Breast epithelium (tissue), 4 donors: ENCODE measurements at places on chromosomes 6 and 20.
A peak's percentile ranks its signal among the peaks of the same experiment; 100 is the strongest.

DNA sequence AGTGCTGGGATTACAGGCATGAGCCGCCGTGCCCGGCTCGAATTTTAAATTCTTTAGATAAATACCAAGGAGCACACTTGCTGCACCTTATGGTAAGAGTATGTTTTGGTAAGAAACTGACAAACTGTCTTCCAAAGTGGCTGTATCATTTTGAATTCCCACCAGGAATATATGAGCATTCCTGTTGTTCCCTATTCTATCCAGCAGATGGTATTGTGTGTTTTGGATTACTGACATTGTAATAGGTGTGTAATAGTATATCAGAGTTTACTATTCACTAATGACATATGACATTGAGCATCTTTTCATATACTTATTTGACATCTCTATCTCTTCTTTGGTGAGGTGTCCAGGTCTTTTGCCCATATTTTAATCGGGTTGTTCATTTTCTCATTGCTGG, 40.5 kb downstream of the TGM6 start:
- no peaks in the 10 kb centered on the region for H3K4me1 ChIP-seq
- H3K27me3 ChIP-seq = no peaks in the 10 kb centered on the region
- no peak for DNase-seq
- no peak overlapping the region for H3K27ac ChIP-seq
- H3K4me3 ChIP-seq = no peak overlapping the region

DNA sequence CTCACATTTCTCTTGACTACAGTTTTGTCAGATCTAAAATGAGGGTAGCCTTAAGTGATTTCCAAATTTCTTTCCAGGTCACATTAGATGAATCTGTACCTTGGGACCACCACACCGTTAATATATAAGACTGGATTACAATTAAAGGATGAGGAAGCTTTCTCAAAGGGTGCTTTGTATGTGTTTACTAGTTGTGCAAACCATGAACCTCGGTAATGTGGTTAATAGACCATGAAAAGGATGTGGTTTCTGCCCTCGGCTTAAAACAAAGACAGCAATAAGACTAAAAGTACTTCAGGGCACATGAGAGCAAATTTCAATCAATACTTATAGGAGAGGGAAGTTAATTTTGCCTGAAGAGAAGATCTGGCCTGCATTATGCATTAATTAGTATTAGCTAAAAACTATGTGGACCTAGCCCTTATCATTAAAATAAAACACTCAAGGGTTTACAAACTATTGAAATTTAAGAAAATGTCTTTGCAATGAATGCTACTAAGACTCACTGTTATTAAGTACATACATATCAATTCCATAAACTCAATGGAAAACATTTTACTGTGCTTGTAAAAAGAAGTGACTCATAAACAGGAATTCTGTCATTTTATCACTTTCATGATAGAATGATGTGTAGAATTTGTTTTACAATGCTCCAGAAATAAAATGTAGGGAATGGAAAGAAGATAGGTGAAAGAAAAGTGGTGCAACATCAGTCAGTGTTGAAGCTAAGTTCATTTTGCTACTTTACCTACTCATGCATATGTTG, 936 bp upstream of the TMX4 start:
- H3K27ac ChIP-seq = peak overlapping the region; percentile 97
- peak overlapping the region; percentile 71 for H3K4me3 ChIP-seq
- DNase-seq = no peak
- no peaks in the 10 kb centered on the region for H3K27me3 ChIP-seq

DNA sequence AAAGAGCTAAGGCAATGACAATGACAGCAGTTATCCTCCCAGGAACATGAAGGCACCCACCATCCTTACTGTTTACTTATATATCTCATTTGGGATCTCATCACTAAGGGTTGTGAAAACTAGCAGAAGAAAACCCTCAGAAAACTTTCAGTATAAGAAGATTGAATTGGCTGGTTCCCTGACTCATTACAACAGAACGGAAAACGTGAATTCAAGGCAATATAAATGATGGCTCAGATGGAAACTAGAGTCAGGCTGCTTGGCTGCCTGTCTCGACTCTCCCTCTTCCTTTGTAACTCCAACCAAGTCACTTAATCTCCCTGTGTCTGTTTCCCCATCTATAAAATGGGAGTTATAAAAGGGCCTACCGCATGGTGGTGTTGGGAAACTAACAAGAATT, 387.1 kb upstream of the JARID2 start:
- DNase-seq = no peak
- no peak overlapping the region for H3K4me3 ChIP-seq
- H3K4me1 ChIP-seq = no peaks in the 10 kb centered on the region
- H3K27ac ChIP-seq = no peak overlapping the region
- H3K36me3 ChIP-seq = no peaks in the 10 kb centered on the region

- H3K36me3 ChIP-seq = no peaks in the 10 kb centered on the region
- H3K27ac ChIP-seq = peak overlapping the region; percentile 79
- H3K4me1 ChIP-seq = no peaks in the 10 kb centered on the region
- H3K4me3 ChIP-seq = no peak overlapping the region
Measured at GRCh38 chr6:17012421-17013225, 89.2 kb upstream of the STMND1 start.

- DNase-seq = no peak
- H3K27me3 ChIP-seq = no peaks in the 10 kb centered on the region
- no peak overlapping the region for H3K27ac ChIP-seq
- H3K36me3 ChIP-seq = no peaks in the 10 kb centered on the region
Measured at GRCh38 chr6:113873043-113873667, 16.0 kb downstream of the MARCKS start.

DNA sequence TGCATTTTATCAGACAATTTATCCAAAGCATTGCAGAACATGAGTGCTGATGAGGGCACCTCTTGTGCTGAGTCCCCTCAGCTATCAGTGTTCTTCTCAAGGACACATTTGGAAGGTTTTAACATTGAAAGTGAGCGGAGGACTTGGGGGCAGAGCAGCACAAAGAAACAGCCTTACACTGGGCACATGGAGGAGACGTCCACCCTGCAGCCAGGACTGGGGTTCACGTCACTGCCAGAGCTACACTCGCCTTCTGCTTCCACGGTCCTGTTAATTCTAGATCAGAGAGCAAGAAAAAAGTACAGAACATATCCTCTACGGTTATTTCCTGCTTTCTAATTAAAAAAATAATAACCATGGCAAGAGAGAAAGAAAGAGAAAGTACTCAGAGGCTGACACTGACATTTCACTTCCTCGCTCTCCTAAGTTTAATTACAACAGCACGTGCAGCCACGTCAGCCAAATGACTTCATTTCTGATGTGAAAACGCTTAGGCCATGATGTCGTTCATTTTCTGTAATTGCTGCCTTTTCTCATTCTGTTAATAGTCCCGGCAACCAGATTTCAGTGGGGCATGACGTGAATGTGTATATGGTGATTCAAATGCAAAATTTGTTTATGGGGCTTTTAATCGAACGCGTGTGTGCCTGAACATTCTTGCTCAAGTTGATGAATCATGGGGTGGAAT, 5.1 kb downstream of the PRND start:
- H3K27ac ChIP-seq = no peak overlapping the region
- H3K36me3 ChIP-seq = no peaks in the 10 kb centered on the region
- DNase-seq = no peak
- no peak overlapping the region for H3K4me3 ChIP-seq

DNA sequence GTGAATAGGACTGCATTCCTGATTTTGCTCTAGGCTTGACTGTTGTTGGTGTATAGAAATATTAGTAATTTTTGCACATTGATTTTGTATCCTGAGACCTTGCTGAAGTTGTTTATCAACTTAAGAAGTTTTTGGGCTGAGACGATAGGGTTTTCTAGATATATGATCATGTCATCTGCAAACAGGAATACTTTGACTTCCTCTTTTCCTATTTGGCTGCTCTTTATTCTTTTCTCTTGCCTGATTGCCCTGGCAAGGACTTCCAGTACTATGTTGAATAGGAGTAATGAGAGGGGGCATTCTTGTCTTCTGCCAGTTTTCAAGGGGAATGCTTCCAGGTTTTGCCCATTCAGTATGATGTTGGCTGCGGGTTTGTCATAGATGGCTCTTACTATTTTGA, 13.4 kb downstream of the HLA-DOB start:
- H3K4me3 ChIP-seq = no peak overlapping the region
- no peaks in the 10 kb centered on the region for H3K36me3 ChIP-seq
- no peaks in the 10 kb centered on the region for H3K4me1 ChIP-seq
- DNase-seq = no peak
- H3K27me3 ChIP-seq = no peaks in the 10 kb centered on the region

- no peak for DNase-seq
- H3K4me3 ChIP-seq = no peak overlapping the region
- H3K4me1 ChIP-seq = no peaks in the 10 kb centered on the region
- no peak overlapping the region for H3K27ac ChIP-seq
Measured at GRCh38 chr6:3026791-3027626, 27.3 kb downstream of the NQO2 start.

DNA sequence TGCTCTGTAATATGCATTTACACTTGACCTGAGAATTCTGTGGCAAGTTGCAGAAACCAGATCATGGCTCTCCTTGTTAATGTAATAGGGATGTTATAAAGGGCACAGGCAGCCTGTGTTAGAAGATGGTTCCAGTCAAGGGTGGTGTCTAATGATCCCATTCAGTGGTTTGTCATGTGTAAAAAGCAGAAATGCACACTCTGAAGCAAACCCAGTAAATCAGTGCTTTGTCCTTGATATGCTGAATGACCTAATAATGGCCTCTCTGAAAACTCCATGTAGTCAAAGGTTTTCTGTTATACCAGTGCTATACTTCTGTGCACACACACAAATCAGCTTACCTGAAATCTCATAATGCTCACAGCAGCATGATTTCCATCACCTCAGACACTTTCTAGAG, 66.2 kb downstream of the SOBP start:
- no peak for DNase-seq
- H3K27me3 ChIP-seq = no peaks in the 10 kb centered on the region
- no peak overlapping the region for H3K27ac ChIP-seq
- no peaks in the 10 kb centered on the region for H3K4me1 ChIP-seq
- no peak overlapping the region for H3K4me3 ChIP-seq

GRCh38 chr6:167826896-167827582, at the start of gene AFDN:
TSS of gene AFDN (plus strand) at chr6:167826911. CDS start at chr6:167827133, 222 bp downstream.
- DNase-seq = no peak
- peak within 1 kb of the TSS; percentile 80 for H3K4me3 ChIP-seq
- H3K27ac ChIP-seq = peak within 1 kb of the TSS; percentile 91
- no peaks in the 10 kb centered on the region for H3K36me3 ChIP-seq

DNA sequence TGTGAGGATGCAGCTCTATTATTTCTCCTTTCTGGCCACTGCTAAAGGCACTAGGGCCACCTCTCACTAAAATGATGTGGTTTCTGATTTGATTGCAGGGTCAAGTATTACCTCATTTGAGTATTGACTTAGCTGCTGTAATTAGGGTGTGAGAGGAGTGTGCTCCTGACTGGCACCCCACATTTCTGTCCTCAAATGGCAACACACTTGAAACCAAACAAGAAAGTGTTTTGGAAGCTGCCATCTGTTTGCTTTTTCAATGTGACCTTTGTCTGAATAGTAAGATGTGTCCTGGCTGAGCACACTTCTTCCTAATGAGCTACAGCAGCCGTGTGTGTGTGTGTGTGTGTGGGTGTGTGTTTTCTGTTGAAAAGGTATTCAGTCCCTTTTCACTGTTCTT, 62.8 kb upstream of the SCP2D1 start:
- no peak overlapping the region for H3K27ac ChIP-seq
- no peak for DNase-seq
- no peaks in the 10 kb centered on the region for H3K36me3 ChIP-seq
- no peaks in the 10 kb centered on the region for H3K4me1 ChIP-seq

- H3K4me1 ChIP-seq = no peaks in the 10 kb centered on the region
- H3K36me3 ChIP-seq = no peaks in the 10 kb centered on the region
- no peak overlapping the region for H3K27ac ChIP-seq
- H3K27me3 ChIP-seq = no peaks in the 10 kb centered on the region
- no peak overlapping the region for H3K4me3 ChIP-seq
Measured at GRCh38 chr6:111734068-111735061, 128.7 kb upstream of the TRAF3IP2 start.

DNA sequence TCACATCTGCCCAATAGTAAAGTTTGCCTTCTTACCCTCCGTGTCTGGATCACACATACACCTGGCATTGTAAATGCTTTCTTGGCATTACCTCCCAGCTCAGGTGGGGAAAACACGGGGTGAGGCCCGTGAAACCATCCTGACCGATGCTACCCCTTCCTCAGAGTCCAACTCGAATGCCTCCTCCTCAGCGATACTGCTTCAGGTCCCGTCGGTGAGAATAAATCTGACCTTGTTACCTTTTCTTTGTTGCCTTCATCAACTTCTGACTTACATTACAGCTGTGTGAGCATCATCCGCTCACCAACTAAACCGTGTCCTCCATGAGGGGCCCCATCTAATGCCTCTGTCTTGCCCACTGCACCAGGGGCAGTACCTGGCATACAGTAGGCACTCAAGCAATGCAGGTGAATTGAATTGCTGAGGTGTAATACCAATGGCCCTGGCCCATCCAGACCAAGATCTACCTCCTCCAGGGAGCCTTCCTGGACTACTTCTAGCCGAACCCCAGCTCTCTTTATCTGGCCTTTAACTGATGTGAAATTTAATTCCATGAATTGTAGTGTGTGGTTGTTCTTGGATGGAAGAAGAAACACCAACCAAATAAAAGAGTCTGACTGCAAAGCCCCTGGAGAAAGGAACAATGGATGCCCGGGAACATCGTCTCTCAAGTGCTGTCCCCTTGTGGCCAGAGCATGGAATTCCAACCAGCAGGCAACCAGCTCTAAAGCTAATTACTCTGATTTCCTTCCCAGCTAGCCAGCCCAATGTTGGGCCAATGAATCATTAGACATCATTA, 141.5 kb downstream of the ANKRD60 start:
- no peak overlapping the region for H3K27ac ChIP-seq
- no peaks in the 10 kb centered on the region for H3K27me3 ChIP-seq
- peak; percentile 11 for DNase-seq
- no peaks in the 10 kb centered on the region for H3K36me3 ChIP-seq

DNA sequence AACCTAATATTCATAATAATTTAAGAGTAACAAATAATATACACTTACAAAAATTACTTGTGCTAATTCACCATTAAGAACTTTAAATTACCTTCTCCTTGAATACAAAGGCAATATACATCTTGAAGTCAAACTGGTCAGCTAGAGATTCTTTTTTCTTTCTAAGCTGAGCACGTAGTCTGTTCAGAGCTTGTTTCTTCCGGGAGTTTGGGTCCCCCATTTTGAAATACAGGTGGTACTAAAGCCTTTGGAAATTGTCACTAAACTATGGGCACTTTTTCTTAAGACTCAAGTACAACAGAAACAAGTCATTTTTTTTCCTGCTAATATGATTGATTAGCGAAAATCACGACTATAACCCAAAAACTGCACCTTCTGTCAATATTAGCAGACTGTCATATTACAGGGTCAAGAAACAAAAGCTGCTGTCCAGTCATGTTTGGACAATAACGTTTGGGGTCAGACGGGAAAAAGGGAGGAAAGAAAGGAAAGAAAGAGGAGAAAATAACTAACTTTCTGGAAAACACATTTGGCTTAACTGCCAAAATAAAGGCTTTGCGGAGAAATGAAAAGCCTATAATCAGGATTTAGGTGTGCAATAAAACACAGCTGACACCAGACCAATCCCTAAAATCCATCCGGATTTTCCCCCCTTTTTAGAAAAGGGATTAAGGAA, 367 bp downstream of the C6orf62 start:
- peak overlapping the region; percentile 80 for H3K4me3 ChIP-seq
- H3K27ac ChIP-seq = peak overlapping the region; percentile 10
- H3K36me3 ChIP-seq = no peaks in the 10 kb centered on the region
- H3K4me1 ChIP-seq = no peaks in the 10 kb centered on the region
